ENCODE measurements at places on chromosomes 1 and 21.
A peak's percentile ranks its signal among the peaks of the same experiment; 100 is the strongest.

DNA sequence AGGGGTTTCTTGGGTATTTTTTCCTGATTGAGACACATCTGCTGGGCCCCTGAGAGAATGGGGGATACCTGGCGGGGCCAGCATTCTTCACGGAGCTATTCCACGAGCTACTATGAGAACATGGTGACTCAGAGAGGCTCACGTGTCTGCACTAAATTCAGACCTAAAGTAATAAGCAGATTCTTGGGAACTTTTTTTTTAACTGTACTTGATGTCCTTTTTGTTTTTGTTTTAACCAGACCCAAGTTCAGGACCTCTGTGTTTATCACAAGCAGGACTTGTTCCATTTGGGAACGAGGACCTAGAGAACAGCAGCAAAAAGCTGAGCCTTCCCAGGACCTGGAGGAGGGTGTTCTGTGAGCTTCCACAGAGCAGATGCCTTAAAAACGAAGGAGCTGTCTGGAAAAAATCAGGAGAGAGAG lies 44.0 kb downstream of the EVA1C start:
- no peak for DNase-seq

GRCh38 chr1:184954232-184954995 lies 19.9 kb downstream of the NIBAN1 start:
- no peak for DNase-seq

- DNase-seq: no peak
Observed at GRCh38 chr1:245380790-245381535, 226.2 kb downstream of the KIF26B start.

- DNase-seq: no peak
Observed at GRCh38 chr1:6491081-6491449, 402 bp downstream of the PLEKHG5 start.

DNA sequence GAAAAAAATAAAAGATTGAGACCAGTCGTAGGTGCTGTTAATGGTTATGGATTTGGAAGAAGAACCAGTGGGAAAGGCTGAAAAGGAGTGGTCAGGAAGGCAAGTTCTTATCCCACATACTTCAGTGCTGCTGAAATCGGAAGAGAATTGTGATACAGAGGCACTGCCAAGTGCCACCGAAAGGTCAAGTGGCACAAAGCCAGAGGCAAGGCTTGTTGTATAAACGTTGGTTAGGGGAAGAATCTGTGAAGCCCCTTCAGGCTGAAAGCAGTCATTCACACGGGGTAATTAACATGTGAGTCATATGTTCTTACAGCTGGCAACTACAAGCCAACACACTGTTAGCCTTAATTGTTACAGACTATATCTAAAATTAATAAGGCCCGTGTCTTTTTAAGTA lies 48.8 kb downstream of the ZBTB40 start:
- no peak for DNase-seq

GRCh38 chr21:42561762-42562650 lies 48.4 kb downstream of the SLC37A1 start:
- DNase-seq: peak; percentile 47

- DNase-seq: no peak
Observed at GRCh38 chr1:23824711-23825075, 536 bp downstream of the HMGCL start.

- no peak for DNase-seq
Observed at GRCh38 chr1:49435291-49435690, 588.5 kb downstream of the AGBL4 start.

GRCh38 chr1:151801846-151802245 lies 3.4 kb downstream of the LINGO4 start:
- no peak for DNase-seq

DNA sequence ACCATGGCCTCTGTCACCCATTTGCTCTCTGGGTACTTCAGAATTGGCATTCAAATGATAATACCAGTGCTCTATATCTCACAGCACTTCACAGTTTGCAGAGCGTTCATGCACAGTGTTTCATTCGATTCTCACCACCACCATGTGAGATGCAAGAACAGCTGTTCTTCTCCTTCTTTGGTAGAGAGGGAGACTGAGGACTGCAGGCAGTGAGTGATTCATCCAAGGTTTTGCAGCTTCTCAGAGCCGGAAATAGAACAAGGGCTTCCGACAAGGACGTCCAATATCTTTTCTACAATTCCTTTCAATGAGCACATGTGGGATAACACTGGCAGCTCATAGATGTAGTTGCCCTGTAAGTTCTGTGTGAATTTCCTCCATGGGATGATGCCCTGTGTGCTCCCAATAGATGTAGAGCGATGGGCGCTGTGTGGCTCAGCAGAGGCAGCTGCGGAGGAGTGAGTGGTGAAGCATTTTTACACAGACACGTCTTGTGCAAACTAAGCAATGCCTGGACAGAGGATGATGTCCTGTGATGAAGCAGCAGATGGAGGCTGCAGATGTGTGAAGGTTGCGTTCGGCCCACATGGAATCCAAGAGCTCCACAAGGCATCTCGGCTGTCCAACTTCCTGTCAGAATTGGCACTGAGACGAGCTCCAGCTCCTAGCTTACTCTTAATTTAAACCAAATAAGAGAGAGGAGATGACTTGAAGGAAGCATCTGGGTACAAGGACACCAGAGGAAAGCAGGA lies 24.9 kb downstream of the MT1HL1 start:
- no peak for DNase-seq

- DNase-seq: no peak
Observed at GRCh38 chr1:16015960-16016901, 1.6 kb downstream of the HSPB7 start.

GRCh38 chr1:105793536-105794146 lies 1262.8 kb upstream of the PRMT6 start:
- no peak for DNase-seq

- no peak for DNase-seq
Observed at GRCh38 chr21:25385911-25386474, 221.3 kb downstream of the MRPL39 start.

DNA sequence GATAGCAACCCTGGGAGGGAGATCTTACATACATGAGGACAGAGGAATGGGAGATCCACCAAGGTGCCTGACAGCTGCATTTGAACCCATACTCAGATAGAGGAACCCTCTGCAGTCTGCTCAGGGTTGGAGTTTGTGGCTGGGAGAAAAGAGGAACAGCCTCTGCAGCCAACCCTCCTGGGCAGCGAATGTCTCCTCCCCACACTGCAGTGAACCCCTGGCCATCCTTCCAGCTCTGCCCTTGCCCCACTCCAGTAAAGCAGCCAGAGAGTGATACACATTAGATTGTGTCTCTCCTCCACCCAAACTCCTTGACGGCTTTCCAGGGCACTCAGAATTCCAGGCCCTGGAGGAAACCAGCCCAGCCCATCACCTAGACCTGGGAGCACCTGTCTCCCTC lies 137.7 kb downstream of the RUNX1 start:
- DNase-seq: no peak

GRCh38 chr1:79478728-79479373 lies 472.3 kb upstream of the ADGRL4 start:
- DNase-seq: no peak

GRCh38 chr1:51648180-51649109 lies 31.6 kb downstream of the OSBPL9 start:
- no peak for DNase-seq

DNA sequence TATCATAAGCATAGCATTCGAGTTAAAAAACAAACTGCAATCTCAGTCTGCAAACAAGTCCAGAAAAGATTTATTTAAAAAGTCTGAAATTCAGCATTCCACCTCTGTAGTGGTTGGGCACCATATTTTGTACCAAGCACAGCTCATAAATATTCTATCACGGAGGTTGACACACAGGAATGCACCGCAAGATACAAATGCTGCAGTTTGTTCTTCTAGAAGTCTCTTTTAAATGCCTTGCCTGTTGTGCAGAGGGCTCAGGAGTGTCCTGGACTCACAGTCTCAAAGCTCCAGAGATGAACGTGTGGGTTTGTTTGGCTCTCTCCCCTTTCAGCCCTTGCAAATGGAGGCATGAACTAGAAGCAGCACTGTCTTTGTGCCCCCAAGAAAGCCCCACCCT lies 212.4 kb upstream of the USP24 start:
- DNase-seq: no peak

DNA sequence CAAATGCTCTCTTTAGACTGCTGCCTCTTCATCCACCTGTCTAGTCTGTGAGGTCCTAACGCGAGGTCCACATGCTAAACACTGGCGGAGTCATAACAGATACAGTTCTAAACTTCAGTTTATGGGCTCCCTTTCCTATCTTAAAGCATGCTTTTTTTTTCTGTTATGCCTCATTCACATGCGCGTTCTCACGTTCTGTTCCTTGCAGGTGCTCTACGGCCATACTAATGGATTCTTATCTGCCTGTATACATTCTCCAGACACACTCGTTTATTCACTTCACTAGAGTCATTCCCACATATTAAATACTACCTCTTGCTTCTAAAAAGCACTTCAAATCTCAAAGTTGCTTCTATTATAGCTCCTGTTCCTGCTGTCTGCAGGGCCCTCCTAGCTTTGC lies 38.7 kb downstream of the PHC2 start:
- DNase-seq: no peak
